Inflammatory macrophage treated with lipopolysaccharide for 1 hour (primary cell): ENCODE measurements at places on chromosomes 12 and 14.

DNA sequence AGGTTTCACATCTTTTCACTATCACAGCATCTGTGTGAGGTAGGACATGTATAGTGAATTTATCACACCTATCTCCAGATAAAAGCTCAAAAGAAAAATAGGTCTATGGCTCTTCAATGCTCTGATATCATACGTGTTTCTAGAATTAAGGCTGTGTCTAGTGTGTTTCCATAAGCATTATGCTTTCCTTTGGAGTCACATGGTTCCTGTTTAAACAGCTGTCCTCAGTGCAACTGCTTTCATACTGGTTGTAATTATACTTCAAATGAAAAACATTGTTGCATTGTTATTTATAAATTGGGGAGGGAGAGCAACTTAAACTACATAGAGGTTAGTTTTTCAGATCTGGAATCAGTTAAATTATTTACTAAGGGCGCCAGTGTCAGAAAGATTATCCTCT is 151.6 kb downstream of the SYT1 start:
- no peak for DNase-seq

DNA sequence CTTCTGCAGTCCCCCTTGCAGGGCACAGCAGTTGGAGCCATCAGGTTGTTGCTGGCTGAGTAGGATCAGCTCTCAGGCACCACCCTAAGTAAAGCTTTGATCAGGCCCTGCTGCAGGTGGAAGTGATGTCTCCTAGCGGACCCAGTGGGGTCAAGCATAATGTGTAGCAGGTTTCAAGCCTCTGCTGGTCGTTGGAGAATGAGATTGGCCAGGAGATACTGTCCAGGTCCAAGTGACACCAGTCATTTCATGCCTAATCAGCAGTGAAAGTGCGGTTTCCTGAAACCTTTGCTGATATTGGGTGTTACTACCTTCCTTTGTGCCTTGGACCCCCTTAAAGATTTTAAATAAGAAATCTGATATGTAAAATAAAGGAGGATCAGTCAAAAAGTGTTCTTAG is 72.6 kb downstream of the SUSD6 start:
- no peak for DNase-seq

DNA sequence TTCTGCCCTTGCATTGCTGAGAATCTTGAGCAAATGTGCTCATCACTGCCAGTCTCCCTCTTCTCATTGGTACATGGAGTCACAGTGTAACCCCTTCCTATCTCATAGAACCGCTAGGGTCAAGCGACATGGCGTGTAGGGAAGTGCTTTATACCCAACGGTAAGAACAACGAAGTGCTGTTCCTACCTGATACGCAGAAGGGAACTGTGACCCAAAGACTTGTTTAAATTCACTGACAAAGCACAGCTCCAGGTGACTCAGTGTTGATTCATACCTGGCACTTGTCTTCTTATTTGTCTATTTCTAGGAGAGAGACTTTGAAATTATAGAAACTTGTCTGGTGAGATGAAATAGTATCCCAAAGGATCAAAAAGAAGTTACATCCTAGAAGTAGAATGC is 53.7 kb downstream of the FBXL14 start:
- no peak for DNase-seq

GRCh38 chr12:131918311-131919050 is 10.6 kb upstream of the PUS1 start:
- no peak for DNase-seq

DNA sequence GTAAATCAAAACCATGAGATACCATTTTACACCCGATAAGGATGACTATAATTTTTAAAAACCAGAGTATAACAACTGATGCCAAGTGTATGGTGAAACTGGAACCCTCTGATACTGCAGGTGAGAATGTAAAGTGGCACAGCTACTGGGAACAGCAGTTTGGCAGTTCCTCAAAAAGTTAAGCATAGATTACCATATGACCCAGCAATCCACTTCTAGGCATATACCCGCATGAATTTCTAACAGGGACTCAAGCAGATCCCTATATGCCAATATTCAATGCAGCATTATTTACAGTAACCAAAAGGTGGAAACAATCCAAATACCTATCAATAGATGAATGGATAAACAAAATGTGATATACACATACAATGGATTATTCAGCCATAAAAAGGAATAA is 57.4 kb downstream of the BAZ1A start:
- no peak for DNase-seq

DNA sequence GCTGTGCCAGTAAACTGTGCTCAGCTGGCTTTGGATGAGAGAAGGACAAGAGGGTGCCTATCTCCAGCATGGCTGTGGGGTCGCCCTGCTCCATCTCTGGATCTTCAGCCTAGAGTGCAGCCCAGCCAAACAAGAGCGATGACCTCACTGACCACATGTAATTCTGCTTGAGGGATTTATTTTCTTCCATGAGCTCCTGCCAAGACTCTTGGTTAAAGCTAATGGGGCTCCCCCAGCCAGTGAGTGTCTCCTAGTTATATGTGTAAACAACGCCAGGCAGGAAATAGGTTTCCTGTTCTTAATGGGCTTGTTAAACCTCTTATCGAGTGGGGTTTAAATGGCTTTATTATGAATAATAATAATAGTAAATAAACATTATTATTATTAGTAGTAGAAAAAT is 397.2 kb downstream of the NRXN3 start:
- DNase-seq = no peak
